ENCODE measurements at places on chromosomes 5 and 9.

DNA sequence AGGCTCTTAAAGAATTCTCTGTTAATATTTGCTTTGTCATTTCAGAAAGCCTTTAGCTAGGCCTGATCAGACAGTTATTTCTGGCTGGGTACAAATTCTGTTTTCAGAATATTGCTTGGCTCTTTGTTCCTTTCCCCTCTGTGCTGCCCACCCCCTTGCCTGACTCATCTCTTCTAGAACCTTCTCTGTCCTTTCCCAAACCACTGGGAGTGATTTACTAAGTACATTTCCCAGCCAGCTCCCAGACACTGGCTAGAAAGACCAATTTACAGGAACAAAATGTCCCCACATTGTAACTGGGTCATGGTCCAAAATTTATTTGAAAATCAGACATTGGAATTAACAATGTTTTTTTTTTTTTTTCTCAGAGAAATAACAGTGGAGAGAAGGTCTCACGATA is 133.1 kb upstream of the MAP1B start:
- ATAC-seq = no peak

DNA sequence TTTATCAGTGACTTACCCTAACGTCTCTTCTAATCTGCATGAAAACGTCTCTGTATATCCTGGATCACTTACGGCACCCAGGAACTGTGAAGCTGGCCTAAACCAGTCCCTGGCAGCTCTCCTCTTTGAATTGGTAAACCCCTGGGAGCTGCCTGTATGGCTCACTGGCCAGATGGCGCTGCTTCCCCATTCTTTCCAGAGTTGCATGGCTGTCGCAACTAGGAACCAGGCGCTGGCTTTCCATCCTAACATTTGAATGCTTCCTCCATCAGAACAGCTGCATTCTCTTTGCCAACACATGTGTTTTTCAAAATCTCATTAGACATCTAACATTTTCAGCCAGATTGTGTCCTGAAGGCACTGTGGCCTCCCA is 8.0 kb upstream of the PCA3 start:
- no peak for ATAC-seq

GRCh38 chr5:71810471-71811195 is 91.6 kb downstream of the CARTPT start:
- ATAC-seq = no peak

DNA sequence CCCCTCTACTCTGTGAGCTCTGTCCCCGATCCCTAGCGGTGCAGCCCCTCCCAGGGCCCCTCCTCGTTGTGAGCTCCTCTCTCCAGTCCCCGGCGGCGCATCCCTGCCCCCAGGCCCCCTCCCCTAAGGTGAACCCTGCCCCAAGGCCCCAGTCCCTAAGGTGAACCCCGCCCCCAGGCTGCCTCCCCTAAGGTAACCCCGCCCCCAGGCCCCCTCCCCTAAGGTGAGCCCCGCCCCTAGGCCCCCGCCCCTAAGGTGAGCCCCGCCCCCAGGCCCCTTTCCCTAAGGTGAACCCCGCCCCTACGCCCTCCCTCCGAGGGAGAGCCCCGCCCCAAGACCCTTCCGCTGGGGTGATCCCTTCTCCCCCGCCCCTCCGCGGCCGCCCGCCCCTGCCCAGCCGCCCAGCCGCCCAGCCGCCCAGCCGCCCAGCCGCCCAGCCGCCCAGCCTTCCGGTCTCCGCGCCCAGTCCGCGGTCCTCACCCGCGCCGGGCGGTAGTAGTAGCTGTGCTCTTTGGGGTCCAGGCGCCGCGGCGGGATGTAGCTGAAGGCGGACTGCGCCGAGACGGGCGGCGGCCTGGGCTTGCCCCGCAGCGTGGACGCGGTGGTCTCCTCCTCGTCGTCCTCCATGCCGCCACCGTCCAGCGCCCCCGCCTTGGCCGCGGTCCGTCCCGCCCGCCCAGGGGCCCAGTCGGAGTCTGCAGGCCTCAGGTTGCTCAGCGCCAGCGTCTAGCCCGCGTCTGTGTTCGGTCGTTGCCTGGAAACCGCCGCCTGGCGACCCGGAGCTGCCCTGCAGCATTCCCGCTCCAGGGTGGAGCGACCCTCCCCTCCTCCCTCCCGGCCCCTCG is at the start of gene CFAP90:
CFAP90 (minus strand) TSS at position 739 of the 845 bp plus-strand sequence; CDS start at position 627, 112 bp downstream.
- peak; percentile 19 for ATAC-seq

DNA sequence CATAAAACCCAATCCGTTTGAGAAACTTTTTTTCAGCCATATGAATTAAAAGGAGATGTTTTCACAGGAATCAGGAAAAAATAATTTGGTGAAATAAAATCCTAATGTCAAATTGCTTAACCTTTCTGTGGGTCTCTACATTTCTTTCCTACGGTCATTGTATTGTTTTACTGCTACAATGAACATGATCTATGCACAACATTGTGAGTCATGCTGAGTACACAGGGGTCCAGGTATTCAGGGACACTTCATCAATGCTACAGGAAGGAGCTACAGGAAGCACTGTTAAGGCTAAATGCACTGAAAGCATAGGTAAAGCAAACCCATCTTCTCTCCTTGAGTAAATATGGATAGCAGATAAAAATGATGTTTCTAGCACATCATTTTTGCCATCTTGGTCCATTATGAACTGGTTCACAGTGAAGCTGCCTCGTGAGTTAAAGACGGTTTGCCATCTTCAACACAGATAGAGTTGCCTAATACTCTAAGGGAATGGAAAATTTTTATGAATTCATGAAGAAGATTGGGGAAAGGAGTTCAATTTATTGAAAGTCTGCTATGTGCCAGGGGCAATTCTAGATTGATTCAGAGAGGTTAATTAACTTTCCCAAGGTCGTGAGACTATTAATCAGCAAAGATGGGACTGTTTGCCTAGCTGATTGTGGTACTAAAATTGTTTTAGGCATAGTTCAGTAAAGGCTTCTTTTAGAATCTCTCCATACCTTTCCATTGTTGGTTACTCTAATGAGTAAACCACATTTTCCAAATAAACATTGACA is 85.5 kb downstream of the DIRAS2 start:
- ATAC-seq = no peak

DNA sequence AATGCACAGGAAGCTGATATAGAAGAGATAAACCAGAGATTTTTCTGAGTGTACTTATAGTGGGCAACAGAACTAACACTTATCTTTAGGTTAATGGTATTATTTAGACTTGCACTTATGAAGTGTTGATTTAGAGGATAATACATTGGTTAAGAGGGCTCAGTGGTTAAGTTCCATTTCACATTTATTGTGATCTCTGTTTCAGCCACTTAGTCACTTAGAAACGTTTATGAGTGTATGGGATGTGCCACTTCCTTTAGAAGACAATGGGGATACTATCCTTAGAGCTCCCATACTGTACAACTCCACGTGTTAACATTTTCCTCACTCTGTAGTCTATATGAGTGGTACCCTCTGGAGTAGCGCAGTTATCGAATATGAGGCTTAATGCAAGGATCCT is 57.5 kb downstream of the PIP5K1B start:
- no peak for ATAC-seq

- no peak for ATAC-seq
These were observed 31.3 kb upstream of the GRIA1 start for GRCh38 chr5:153459051-153459743.

- no peak for ATAC-seq
These were observed 24.7 kb upstream of the TNIP1 start for GRCh38 chr5:151105561-151105960.

GRCh38 chr5:1174122-1174936 is 27.1 kb upstream of the SLC6A19 start:
- no peak for ATAC-seq
